ENCODE measurements at places on chromosomes 13 and 19.

DNA sequence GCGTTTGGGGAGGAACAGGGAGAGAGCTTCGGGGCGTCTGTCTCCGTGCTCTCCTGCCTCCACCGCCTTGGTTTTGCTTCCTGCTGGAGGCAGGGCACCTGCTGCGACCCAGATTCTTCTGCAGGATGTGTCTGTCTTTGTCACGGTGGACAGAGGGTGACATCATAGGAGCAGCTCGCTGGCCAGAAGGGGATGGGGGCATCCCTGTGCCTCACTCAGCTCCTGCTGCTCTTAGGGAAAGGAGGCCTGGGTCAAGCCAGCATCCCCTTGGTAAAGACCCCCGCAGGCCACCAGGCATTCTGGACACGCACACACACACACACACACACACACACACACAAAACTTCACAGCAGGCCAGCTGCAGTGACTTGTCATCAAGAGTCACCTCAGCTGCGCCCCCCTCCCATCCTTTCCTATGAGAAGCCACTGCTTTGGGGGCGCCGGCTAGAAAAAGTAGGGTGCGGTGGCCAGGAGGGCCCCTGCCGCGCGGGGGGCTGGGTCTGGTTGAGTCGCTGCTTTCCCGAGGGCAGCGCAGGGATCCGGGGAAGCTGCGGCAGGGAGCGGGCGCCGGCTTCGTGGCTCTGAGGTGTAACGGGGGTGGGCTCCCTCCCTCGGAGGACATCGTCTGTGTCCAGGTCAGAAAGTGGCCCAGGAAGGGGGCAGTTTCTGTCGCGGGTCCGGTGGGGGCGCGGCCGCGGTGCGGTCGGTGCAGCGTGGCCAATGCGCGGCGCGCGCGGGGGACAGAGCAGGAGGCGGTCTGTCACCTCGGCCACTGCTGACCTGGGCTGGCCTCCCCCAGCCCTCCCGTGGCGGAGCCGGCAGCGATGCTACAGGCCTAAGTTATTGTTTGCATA, 15.8 kb upstream of the NPAS1 start:
- no peak for DNase-seq

- no peak for DNase-seq
These were observed 5.0 kb downstream of the ANO8 start for GRCh38 chr19:17329366-17330261.

DNA sequence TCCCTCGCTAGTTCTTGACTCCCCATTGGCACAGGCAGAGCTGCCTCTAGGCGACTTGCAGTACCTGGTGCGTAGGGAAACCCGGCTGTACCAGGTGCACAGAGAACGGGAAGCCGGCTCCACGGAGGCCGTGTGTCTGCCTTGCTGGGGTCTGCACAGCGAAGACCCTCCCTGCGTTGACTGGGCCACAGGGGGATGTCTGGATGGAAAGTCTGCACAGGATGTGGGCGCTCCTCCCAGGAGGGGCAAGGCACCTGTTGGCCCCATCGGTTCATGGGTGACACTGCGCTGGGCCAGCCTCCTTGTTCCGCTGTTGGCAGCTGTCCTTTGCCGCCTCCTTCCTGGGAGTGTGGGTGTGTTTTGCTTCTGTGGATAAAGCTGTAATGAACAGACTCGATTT, 138.3 kb downstream of the TEX29 start:
- no peak for DNase-seq

GRCh38 chr13:110486061-110486715, 75.3 kb downstream of the RAB20 start:
- DNase-seq: no peak

DNA sequence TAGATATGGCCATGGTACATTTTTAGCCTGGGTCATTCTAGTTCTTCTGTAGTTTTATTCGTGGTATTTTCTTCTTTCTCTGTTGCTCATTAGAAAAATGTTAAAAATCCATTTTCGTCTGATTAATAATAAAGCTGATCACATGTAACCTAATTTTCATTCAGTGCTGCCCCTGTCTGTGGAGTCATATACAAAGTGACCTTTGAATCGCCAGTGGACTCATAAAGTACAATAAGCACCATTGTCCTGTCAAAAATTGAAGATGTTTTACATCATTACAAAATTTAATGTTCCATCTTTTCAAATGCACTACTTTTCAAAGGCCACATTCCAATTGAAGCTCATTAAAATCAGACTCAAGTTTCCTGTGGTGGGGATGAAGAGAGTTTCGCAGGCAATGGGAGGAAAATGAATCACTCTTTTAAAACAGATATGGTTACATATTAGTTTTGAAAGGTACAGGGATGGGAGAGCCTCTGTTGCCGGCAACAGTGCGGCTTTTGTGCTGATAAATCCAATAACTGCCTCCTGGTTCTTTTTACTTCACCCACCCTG, 205.4 kb downstream of the ZNF536 start:
- DNase-seq: no peak

- DNase-seq: no peak
These were observed 51.1 kb downstream of the MLLT1 start for GRCh38 chr19:6228551-6229215.

- no peak for DNase-seq
These were observed 37.6 kb upstream of the FLT1 start for GRCh38 chr13:28532388-28533124.

GRCh38 chr19:40150170-40150569, 41.1 kb upstream of the MAP3K10 start:
- DNase-seq: no peak

- no peak for DNase-seq
These were observed 87.0 kb downstream of the SLAIN1 start for GRCh38 chr13:77784515-77784914.

GRCh38 chr13:32214071-32214470, 101.1 kb downstream of the ZAR1L start:
- DNase-seq: no peak
